Stimulated activated CD8-positive, alpha-beta memory T cell treated with anti-CD3 and anti-CD28 coated beads, Interleukin-15, amount 100 ng/mL, for 4 hours (primary cell): ENCODE measurements at places on chromosomes 6 and 20.
A peak's percentile ranks its signal among the peaks of the same experiment; 100 is the strongest.

DNA sequence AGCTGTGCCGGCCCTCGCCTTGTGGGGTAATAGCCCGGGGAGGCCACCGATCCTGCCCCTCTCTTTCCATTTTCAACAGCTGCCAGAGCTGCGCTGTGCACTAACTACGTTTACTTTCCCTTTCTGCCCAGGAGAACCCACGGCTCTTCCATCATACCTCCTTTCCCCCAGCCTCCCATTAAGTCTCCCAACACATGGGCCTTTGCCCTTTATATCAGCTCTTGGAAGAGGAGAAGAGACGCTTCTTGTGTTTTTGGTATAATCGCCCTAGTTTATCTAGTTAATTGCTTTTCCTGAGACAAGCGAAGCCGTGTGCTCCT, 637 bp downstream of the UBR2 start:
- no peak for DNase-seq

GRCh38 chr20:17300113-17300512, 73.3 kb downstream of the PCSK2 start:
- no peak for DNase-seq

DNA sequence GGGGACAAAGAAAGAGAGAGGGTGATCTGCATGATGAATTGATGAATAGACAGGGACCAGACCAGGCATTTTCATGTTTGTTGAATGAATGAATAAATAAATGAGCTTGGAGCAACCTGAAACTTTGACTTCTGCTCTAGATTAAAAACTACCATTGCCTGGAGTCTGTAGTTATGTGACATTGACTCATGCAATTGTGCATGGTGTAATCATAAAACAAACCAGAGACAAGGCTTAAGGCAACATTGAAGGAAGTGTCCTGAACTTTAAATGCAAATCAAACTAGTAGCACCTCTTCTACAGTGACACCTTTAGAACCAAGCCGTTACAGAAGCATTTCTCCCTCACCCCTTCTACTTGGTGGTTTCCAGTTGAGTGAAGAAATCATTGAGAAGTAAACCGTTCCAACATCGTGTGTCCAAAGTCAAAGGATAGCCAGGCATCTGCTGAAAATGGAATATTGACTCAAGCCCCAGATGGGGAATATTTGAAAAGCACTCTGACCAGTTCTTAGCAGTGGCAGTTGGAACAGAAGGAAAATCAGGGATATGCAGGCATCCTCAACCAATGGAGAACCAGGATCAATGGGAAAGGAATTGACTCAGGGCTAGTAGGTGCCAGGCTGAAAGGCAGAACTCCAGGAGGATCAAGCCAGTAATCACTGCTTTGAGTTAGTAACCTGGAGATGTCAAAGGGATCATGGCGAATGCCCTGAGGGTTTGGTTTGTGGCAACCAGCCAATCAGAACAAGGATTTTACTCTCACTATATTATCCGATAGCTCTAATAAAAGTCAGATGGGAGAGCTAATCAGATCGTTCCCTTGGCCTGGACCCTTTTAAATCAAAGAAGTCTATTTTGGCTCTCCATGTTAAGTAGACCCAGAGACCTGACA, 171.2 kb upstream of the TSHZ2 start:
- no peak for DNase-seq

DNA sequence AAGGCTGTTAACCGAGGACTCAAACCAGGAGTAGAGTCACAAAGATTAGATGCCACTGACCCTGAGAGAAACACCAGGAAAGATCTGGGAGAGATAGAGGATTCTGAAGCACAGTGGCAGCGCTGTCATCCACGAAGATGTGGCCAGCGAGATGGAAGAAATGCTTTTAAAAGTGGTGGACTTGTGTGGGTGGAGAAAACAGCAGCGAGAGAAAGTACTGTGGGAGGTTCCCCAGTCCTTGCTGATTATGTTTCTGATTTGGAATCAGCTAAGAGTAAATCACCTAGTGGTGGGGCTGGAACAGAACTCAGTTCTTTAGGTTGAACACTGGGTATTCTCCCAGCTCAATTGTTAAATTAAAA, 435 bp upstream of the ZNF322 start:
- no peak for DNase-seq

- DNase-seq: no peak
Measured at GRCh38 chr20:57161478-57162361, 104.7 kb downstream of the BMP7 start.

DNA sequence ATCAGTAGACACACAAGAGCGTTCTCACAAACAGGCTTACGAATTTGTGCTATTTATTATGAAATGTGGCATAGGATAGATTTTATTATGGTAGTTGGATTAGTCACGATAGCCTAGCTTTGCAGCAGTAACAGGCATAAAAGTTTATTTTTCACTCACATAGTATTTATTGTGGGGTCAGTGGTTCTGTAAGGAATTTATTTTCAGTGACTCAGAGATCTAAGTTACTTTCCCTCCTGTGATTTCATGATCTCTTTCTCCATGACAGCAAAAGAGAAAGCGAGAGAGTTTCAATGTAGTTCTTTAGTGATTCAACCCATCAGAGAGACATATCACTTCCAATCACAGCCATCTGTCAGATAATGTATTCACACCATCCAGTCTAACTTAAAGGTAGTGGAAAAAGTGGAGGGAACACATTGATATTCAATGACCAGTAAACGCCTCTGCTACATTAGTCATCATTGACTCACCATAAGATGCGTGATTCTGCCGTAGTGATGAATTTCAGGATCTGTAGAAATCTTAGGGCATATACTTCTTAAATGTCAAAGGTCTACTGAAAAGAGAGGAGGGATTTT, 605.5 kb downstream of the HDGFL1 start:
- no peak for DNase-seq

- DNase-seq: no peak
Measured at GRCh38 chr20:17642404-17643269, 39.4 kb downstream of the RRBP1 start.

- no peak for DNase-seq
Measured at GRCh38 chr6:79898076-79898475, 49.3 kb downstream of the ELOVL4 start.

GRCh38 chr6:134379076-134379475, 61.2 kb upstream of the SGK1 start:
- DNase-seq: peak; percentile 12

GRCh38 chr6:32962213-32962826, 6.1 kb upstream of the BRD2 start:
- DNase-seq: no peak

DNA sequence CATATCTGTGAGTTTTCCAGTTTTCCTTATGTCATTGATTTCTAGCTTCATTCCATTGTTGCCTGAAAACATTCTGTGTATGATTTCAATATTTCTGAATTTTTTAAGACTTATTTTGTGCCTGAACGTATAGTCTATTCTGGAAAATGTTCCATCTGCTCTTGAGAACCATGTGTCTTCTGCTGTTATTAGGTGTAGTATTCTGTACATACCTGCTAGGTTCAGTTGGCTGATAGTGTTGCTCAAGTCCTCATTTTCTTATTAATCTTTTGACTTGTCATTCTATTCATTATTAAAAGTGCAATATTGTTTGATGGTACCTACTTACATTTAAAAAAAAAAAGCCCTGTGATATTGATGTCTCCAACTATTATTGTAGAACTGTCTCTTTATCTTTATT, 869.8 kb upstream of the MAN1A1 start:
- DNase-seq: no peak

- no peak for DNase-seq
Measured at GRCh38 chr20:46135856-46136633, 17.9 kb downstream of the CD40 start.

DNA sequence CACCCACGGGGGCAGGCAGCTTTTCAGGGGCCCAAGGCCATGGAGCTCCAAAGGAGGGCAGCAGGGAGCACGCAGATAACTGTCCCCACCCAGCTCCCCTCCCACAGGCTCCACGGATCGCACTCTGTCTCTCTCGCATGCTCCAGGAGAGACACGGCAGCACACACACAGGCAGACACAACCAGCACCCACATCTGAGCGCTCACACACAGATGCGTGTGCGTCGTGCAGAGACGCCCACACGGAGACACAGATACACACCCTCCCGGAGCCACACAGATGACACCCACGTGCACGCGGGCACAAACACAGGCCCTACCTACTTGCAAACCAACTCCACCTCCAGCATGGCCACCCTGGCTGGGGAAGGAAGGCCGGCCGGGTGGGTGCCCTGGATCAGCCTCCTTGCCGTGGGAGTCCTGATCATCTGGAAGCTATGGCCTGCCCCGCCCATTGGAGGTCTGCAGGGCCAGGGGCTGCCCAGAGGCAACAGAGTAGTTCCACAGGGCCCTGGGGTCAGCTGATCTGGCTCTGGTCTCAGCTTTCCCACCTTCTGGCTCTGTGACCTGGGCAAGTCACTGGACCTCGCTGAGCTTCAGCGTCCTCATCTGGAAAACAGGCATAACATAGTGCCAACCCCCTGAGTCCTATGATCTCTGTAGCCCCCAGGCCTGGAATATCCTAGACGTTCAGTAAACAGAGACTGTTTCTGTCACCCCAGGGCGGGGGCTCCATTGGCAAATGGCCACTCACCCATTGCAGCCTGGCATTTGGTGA, 31.5 kb downstream of the AAR2 start:
- DNase-seq: no peak

GRCh38 chr6:85675030-85675819, 32.5 kb upstream of the SYNCRIP start:
- DNase-seq: no peak

GRCh38 chr6:150175586-150176151, 32.8 kb downstream of the PPP1R14C start:
- DNase-seq: no peak

DNA sequence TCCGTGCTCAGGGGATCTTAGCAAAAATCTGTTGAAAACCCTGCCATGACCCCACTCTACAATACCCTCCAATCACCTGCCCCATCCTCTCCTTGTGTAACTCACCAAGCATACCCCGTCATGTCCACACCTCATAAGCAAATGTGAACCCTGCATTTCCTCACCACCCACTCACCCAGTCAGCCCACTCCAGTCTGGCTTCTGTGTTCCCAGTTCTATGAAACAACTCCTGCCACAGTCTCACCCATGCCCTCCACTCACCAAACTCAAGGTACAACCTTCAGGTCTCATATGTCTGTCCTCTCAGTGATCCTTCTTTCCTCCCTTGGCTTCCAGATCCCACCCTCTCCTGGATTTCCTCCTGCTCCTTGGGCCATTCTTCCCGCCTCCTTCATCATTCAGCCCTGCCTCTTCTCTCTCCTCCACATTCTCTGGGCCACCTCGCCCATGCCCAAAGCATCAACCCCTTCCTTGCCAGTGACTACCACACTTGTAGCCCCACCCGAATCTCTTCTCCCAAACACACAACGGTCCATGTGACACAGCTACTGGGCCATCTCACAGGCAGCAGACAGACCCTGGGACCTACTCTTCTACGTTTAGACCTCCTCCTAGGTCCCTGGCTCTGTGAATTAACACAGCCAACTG, 8.8 kb downstream of the DDRGK1 start:
- DNase-seq: no peak

DNA sequence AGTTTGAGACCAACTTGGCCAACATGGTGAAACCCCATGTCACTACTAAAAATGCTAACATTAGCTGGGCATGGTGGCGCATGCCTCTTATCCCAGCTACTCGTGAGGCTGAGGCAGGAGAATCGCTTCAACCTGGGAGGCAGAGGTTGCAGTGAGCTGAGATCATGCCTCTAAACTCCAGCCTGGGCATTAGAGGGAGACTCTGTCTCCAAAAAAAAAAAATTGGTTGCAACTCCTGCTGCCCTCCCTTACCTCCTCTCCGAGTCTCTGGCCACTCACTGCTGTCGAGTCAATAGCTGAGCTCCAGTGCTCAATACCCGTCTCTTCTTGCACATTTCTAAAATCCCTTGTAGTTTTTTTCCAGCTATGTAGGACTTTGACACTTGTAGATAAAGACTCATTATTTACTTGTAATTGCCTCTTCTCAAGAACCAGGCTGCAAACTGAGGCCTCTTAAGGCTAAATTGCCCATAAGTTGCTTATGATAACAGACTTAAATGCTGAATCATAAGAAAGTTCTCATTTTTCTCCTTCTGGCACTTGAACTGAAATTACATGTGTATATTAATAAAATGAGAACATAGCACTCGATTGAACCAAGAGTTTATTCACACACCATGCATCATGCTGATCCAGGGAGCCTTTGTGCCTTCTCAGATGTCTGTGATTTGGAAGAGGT, 13.8 kb downstream of the HECA start:
- DNase-seq: no peak

GRCh38 chr20:50283370-50283769, 92.7 kb downstream of the CEBPB start:
- DNase-seq: no peak

DNA sequence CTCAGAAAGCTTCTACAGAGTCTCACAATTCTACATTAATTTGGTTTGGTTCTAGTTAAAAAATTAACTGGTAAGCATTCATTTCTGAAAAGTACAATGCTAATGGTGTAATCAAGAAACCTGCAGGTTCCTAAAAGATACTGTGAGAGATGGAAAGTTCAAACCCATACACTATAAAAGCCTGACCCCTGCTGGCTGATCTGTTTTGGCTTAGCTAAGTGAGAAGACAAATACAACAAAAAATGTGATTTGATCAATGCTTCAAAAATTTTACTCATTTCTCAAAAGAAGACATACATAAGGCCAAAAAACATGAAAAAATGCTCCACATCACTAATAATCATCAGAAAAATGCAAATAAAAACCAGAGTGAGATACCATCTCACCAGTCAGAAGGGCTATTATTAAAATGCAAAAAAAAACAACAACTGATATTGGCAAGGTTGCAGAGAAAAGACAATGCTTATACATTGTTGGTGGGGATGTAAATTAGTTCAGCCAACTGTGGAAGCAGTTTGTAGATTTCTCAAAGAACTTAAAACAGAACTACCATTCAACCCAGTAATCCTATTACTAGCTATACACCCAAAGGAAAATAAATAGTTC, 102.8 kb downstream of the MOXD1 start:
- DNase-seq: no peak
